MG63 (cell line): ENCODE measurements at places on chromosomes 3 and 15. TPM values are rescaled to one million over a fixed set of nuclear protein-coding genes. Genes with fewer than 3 reads are reported as not detected.
A peak's percentile ranks its signal among the peaks of the same experiment; 100 is the strongest.

DNA sequence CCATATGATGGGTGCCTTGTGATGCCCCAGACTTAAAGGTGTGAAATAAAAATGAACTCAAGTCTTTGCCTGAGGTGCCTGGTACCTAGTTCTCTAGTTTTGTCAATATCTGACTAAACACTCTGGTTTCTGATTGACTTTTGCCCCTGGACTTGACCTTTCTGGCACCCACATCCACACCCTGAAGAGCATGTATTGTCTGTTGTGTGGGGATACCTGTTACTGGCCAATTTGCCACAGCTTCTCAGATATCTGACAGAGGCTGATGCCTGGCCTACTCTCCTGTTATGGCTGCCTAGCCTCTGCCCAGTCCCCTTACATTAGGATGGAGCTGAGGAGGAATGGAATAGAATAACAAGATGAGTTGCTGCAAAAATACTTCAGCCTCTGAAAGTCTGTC, 3.6 kb downstream of the ZBTB38 start:
- no peak for DNase-seq

CPN2 gene
- not detected in 2 replicates for total RNA-seq

SLC22A13 gene
- not detected in 2 replicates for total RNA-seq

- DNase-seq = no peak
Observed at GRCh38 chr3:98945101-98945524, 43.6 kb upstream of the DCBLD2 start.

- no peak for DNase-seq
Observed at GRCh38 chr15:40533763-40534364, 31.0 kb downstream of the CCDC32 start.

- no peak for DNase-seq
Observed at GRCh38 chr15:66945842-66946241, 119.6 kb upstream of the SMAD3 start.

KIF7 gene
- total RNA-seq = 27.4 and 42.1 TPM in 2 replicates

TM6SF1 gene
- total RNA-seq = 1.6 and 1.7 TPM in 2 replicates

FRMD5 gene
- total RNA-seq = 5.4 and 13.8 TPM in 2 replicates

DNA sequence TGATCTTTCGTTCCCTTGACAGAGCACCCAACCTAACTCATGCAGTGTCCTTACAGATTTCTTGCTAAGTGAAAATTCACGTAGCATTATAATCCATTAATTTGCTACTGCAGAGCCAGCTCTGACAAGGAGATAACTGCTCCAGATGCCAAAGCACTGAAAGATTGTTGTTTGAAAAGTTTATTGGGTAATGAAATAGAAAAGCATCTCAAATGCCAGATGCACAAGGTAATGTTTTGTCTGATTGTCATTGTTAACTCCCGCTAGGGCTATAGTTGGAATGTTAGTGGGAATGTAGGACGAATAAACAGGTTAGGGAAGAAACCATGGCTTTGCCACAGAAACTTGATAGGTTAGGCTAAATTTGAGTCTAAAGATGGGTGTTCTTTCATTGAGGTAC, 20.2 kb upstream of the SLC2A2 start:
- no peak for DNase-seq

DNA sequence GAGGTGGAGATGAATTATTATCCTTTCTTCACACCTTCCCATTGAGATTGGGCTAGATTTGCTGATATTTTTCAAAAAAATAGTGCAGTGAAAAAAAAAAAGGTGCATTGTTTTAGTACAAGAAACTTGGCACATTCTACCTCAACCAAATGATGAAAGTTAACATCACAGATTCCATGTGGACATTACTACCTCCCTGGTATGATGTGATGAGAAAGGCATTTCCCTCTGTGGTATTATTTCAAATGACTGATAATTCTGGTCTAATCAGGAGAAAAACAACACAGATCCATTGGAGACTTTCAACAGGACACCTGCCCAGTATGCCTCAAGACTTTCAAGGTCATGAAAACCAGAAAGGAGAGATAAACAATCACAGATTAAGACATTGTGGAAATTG, 313.4 kb downstream of the BCHE start:
- DNase-seq = no peak

GRCh38 chr3:14507757-14508504, 32.2 kb downstream of the GRIP2 start:
- DNase-seq = no peak

XCR1 gene
- total RNA-seq = not detected in 2 replicates

GRCh38 chr15:66514586-66514985, 9.5 kb downstream of the ZWILCH start:
- no peak for DNase-seq

DNA sequence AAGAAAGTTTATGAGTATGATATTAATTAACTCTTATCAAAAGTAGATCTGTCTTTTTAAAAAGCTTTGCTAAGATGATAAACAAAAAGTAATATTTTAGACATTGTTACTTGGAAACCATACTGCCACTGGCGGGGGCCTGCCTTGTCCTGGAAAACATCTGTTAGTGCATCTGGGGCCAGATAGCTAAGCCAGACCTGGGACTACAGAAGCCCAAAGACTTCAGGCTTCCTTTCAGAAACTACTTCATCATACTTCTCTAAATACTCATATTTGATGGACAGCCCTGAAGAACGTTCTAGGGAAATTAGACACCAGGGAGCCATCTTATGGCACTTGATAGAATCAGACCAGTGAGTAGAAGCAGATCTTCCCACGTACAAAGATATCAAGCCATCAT, 795.4 kb upstream of the SEMA6D start:
- no peak for DNase-seq

- no peak for DNase-seq
Observed at GRCh38 chr3:171658841-171659240, 151.4 kb downstream of the PLD1 start.

DNA sequence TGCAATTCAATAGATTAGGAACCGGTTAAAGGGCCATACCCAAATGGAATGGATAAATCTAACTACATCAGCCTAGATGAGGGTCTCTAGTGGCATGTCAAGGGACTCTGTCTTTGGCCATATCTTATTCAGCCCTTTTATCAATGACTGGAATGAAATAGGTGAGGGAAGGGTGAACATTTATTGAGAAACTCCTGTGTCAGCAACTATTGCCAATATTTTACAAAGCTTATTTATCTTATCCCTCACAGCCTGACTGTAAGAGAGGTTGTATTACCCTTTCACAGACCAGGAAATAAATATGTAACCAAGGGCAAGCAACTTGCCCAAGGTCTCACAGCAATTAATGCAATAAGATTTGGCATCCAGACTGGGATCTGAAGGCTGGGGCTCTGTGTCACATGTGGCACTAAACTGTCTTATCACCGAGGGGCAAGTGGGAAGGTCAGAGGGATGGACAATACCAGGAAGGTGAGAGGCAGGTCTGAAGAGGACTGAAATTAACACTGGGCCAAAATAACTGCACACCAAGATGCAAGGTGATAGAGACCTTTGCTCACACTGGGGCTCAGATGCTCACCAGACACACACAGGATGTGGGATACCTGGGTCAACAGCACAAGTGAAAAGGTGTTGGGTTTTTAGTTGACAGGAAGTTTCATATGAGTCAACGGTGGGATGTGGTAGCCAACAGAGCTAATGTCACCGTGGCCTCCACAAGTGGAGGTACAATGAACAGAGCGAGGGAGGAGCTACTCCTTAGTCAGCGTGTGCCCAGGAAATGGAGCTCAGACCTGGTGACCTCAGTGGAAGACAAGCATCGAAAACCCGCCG, 261.3 kb downstream of the RPLP1 start:
- DNase-seq = no peak

THPO gene
- total RNA-seq = not detected in 2 replicates

- DNase-seq = no peak
Observed at GRCh38 chr3:110995461-110996231, 76.0 kb upstream of the NECTIN3 start.

DNA sequence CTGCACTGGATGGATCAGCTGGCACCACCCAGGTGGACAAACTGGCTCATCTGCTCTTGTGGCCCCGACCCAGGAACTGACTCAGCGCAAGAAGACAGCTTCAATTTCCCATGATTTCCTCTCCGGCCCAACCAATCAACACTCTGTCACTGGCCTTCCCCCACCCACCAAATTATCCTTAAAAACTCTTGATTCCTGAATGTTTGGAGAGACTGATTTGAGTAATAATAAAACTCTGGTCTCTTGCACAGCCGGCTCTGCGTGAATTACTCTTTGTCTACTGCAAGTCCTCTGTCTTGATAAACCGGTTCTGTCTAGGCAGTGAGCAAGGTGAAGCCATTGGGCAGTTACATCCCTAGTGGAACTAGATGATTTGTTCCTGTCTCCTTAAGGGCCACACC, 16.1 kb downstream of the BDH1 start:
- no peak for DNase-seq

- DNase-seq = no peak
Observed at GRCh38 chr3:184260724-184261269, 556 bp downstream of the CAMK2N2 start.

CACNA2D2 gene
- not detected in 2 replicates for total RNA-seq

GRCh38 chr15:48330105-48330785, 984 bp upstream of the DUT start:
- no peak for DNase-seq

SOX2 gene
- total RNA-seq = 0.07 TPM in 1 of 2 replicates, not detected in the other

DNA sequence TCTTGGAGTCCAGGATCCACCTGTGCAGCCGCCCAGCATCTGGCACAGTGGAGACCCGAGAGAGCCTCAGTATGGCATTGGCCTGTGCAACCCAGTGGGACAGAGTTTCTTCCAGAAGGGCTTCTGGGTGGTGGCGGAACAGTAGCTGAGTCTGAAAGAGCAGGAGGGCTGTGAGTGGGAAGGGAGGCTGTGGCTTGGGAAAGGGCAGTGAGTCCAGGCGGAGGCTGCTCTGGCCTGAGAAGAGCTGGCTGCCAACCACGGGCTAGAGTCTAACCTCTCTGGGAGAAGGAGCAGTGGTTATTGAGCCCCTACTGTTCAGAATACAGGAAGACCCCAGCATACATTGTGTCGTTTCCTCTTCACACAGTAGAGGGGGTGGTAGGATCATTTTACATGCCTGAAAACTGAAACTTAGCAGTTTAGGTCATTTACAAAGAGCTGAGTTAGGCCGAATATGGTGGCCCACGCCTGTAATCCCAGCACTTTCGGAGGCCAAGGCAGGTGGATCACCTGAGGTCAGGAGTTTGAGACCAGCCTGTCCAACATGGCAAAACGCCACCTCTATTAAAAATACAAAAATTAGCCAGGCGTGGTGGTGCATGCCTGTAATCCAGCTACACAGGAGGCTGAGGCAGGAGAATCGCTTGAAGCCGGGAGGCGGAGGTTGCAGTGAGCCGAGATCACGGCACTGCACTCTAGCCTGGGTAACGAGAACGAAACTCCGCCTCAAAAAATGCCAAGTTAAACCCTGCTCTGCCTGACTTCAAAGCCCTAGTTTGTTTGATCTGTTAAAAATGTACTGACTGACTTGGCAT, 3.2 kb downstream of the AEN start:
- no peak for DNase-seq

GRCh38 chr3:127688416-127689265, 15.9 kb downstream of the ABTB1 start:
- DNase-seq = peak; percentile 92

GRCh38 chr15:74642734-74643664, 27.4 kb downstream of the CLK3 start:
- peak; percentile 42 for DNase-seq

DNA sequence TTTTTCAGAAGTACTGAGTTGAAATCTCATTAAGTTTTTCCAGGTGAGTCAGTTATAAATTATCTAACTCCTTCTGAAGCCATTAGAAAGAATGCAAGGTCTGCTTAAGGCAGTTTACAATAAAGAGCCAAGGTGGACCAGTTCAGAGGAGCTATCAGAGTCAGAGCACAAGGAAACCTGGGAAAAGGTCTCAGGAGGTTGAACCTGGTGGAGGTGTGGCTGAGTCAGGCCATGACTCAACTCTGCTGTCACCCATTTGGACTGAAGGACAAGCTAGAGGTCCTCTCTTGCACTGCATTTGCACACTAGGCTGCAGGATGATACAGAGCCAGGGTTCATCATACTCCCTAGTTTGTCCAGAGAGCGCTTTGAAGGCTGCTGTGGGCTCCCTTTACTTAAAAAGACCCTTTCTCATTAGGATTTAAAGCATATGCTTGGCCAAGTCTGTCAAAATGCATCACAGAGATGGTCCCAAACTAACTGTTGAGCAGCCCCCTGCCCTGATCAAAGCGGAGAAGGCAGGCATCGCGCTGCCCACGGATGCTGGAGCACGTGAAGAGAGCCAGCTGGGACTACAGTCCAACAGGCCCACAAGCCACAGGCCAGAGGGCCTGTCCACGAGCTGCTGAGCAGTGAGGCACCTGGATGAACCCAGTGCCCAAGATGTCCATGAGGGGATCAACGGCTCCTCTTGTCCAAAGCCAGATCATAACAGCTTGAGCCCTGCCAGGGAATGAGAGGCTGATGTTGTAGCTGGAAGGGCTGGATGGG, 26.0 kb upstream of the MRPS22 start:
- no peak for DNase-seq

DNA sequence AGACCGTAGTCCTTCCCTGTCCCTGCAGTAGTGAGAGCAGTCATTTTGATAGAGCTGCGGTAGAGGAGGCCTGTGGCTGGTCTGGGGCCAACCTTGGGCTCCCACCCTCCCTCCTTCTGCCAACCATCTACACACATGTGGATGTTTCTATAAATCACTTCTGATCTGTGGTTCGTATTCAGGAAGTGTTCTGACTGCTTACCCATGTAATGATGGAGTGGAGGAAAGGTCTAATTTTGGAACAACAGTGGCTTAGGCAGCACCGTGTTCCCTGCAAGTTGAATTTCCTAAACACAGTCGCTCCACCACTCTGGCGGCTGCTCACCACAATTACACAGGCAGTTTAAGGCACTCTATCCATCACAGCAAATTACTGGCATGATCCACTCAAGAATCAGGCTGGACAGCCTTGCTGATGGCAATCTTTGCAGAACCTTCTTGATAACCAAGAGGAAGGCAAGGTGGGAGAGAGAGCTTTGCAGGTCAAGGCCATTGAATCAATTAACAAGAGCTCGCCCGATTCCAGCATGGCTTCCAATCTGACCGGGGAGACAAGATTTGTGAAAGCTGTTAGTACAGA, 104.7 kb upstream of the VEPH1 start:
- no peak for DNase-seq

CAV3 gene
- total RNA-seq = not detected in 2 replicates

TLR9 gene
- not detected in 2 replicates for total RNA-seq

SLC12A8 gene
- 28.7 and 52.7 TPM in 2 replicates for total RNA-seq

DNA sequence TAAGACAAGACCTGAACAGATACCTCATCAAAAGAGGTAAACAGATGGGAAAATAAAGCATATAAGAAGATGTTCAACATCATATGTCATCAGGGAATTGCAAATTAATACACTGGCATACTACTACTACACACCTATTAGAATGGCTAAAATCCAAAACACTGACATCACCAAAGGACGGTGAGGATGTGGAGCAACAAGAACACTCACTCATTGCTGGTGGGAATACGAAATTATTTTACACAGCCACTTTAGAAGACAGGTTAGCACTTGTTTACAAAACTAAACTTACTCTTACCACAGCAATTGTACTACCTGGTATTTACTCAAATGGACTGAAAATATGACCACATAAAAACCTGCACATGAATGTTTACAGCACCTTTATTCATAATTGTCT, 119.6 kb downstream of the GSK3B start:
- no peak for DNase-seq

- DNase-seq = no peak
Observed at GRCh38 chr15:76353903-76354302, 17.3 kb downstream of the ISL2 start.
